Stimulated activated CD4-positive, alpha-beta T cell treated with anti-CD3 and anti-CD28 coated beads, TNF-alpha, amount 100 ng/mL, for 1 hour (primary cell): ENCODE measurements at places on chromosomes 1 and 21.
A peak's percentile ranks its signal among the peaks of the same experiment; 100 is the strongest.

- DNase-seq: no peak
Measured at GRCh38 chr1:202615501-202616354, 94.5 kb downstream of the SYT2 start.

DNA sequence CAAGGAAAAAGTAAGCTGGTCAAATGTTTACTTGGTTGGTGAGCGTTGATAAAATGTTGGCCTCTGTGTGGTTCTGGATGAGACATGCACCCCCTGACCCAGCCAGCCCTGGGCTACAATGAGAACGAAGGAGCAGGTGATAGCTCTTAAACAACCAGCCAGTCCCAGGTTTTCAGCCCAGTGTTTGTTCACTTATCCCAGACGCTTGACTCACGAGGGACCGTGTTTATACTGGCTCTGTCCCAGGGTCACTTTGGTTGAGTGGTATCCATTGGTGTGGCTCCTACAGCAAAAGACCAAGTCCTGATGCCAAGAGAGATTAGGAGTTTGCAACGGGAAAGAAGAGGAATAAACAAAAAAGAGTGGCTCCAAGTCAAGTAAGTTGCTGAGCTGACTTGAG is 86.9 kb downstream of the KCNJ15 start:
- DNase-seq: no peak

- DNase-seq: no peak
Measured at GRCh38 chr1:172497230-172497629, 35.7 kb upstream of the SUCO start.

- DNase-seq: no peak
Measured at GRCh38 chr21:45027241-45028196, 46.9 kb upstream of the ADARB1 start.

DNA sequence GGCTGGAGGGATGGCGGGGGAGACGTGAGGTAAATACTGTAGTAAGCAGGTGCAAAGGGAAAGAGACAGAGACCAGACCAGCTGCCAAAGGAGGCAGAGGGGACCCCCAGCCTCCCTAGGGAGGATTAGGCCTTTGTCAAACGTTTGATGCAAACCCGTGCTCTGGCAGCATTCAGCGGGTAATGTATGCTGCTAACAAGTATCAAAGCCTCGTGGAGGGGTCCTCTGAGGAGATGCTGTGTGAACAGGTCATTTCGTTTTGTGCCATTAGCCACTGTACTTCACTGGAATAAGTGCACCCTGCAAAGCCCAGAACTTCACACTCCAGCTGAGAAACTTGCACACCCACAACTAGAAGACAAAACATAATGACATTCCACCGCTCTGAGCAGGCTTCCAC is 644.5 kb downstream of the NPHP4 start:
- DNase-seq: no peak

GRCh38 chr1:180168786-180169639 is 14.3 kb downstream of the QSOX1 start:
- DNase-seq: no peak

DNA sequence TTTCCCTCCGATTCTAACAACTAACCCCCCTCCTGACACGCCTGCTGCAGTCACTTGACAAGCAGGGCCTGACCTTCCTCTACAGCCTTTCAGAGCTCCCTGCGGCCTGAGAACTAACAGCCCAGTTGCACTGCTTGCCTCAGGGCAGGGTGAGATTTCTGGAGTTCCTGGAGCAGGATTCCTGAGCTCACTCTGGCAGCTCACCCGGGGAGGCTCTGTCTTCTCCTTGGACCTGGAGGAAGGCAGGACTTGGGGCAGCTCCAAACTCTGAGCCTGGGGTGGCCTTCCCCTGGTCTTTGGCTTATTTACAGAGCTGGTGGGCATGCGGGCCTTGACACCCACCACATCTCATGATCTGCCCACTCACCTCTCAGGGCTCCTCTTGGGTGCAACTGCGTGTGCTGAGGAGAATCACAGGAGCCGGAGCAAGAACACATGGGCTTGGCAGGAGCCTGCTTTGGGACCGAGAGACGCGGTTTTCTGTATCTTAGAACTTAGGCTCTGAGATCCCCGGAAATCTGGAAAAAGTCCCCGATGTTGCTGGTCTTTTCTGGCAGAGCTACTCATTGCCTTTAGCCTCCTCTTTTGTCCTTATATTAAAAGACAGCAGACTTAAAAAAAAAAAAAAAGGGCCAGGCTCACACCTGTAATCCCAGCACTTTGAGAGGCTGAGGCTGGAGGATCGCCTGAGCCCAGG is 13.1 kb upstream of the SLC25A34 start:
- DNase-seq: no peak

GRCh38 chr1:184482136-184482535 is 95.3 kb downstream of the C1orf21 start:
- no peak for DNase-seq

DNA sequence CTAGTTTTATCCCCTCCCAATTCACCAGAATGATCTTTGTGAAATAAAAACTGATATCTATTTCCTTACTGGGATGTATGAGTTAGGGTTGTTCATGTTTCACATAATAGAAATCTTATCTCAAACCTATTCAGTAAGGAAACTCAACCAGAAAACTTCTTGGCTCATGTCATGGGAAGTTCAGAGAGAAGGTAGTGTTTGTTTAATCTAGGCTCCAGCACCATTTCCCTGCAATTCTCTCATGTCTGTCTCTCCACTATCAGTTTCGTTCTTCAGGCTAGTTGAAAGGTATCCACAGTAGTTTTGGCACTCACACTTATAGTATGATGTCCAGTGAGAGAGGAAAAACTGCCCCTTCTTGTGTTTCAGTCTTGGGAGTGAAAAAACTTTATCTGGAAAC is 34.6 kb upstream of the UHMK1 start:
- no peak for DNase-seq

GRCh38 chr1:9505143-9505542 is 34.1 kb upstream of the SLC25A33 start:
- no peak for DNase-seq

GRCh38 chr1:203985044-203985443 is 87.9 kb upstream of the SOX13 start:
- DNase-seq: no peak

DNA sequence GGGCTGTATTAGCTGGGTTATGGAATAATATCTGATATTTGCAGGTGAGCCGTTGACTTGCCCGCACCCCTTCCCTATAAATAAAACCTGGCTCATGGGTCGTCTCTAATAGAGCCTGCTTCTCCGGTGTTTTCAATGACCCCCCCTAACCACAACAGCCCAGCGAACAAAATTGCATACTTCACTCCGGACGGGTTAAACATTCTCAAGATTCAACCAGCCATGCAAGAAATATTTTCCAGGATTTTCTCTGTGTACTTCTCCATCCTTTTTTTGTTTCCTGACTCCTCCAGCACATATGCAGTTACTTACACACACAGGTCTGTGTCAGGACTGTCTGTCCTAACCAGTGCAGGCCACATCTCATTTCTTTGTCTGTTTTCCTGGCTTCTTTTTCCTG is 267.7 kb downstream of the ZNF648 start:
- DNase-seq: no peak

DNA sequence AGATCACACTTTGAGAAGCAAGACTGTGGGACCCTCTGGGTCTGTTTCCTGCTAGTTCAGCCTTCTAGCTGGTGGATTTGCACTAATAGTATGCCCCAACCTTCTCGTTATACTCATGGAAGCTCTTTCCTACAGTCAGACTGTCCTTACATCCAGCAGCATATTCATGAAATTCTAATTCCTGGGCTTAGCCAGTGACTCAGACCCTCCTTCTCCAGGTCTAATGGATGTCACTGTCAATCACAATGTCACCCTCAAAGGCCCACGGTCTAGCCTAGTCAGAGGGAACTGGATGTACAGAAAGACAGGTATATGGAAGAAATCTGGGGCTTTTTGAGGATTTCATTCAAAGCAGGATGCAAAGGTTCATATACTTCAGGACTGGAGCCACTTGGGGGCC is 72.4 kb downstream of the KCNJ15 start:
- DNase-seq: no peak

DNA sequence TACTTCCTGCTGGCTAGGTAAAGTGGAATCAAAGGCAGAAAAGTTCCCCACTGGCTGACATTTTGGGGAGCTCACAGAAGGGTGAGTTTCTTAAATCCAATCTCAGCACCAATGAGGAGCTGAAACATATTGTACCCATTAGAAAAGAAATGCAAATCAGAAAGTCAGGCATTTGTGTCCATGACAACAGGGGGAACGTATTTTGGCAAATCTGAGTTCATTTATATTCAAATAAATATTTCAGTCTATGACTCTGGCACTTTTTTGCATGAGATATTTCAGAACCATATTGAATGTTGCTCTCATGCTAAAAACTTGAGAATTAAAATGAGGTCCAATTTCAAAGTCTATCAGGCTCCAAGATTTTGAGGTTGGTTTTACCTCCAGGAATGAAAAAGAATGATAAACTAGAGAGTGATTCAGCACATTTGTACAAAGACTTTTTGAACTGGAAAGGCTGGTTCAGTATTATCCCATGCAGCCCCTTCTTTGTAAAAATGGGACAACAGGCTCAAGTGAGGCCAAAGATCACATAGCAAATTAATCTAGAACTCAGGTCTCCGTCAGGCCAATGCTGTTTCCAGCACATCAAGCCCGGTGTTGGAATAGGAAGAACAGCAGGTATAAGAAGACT is 202.2 kb downstream of the RRAGC start:
- DNase-seq: no peak

- DNase-seq: peak; percentile 25
Measured at GRCh38 chr1:225882694-225883615, 775 bp upstream of the TMEM63A start.

- no peak for DNase-seq
Measured at GRCh38 chr1:179818260-179818659, 59.3 kb downstream of the TOR1AIP2 start.

GRCh38 chr1:209008586-209008985 is 574.9 kb upstream of the CAMK1G start:
- no peak for DNase-seq

GRCh38 chr21:42162831-42163510 is 56.0 kb upstream of the ABCG1 start:
- no peak for DNase-seq

DNA sequence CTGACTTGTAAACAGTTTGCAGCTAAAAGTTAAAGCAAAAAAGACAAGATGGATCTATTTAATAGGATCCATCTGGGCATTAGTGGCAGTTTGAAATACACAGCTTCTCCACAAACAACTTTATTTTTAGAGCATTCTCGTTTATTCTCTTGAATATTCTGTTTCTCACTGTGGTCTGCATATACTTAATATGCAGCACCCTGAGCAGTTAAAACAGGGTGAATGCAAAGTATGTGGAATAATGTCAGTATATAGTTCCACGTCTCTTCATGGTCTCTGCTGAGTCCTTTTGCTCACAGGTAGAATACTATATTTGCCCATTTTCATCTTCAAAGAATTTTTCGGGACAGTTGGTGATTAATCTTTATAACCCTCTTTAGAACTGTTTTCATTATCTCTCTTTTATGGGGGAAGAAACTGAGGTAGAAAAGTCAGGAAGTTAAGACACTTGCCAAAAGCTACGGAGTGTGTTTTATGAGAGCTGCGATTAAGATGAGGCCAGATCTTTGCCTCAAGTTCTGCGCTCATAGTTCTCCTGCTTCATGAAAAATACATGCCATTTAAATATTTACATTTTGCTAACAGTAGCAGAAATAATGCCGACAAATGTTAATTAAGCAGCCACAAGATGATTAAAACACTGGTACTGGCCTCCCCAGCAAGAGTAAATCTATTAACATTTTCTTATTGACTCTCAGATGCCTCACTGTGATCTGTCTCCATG is 115.6 kb downstream of the PTBP2 start:
- DNase-seq: no peak

- no peak for DNase-seq
Measured at GRCh38 chr1:16249596-16250241, 12.7 kb upstream of the CPLANE2 start.

DNA sequence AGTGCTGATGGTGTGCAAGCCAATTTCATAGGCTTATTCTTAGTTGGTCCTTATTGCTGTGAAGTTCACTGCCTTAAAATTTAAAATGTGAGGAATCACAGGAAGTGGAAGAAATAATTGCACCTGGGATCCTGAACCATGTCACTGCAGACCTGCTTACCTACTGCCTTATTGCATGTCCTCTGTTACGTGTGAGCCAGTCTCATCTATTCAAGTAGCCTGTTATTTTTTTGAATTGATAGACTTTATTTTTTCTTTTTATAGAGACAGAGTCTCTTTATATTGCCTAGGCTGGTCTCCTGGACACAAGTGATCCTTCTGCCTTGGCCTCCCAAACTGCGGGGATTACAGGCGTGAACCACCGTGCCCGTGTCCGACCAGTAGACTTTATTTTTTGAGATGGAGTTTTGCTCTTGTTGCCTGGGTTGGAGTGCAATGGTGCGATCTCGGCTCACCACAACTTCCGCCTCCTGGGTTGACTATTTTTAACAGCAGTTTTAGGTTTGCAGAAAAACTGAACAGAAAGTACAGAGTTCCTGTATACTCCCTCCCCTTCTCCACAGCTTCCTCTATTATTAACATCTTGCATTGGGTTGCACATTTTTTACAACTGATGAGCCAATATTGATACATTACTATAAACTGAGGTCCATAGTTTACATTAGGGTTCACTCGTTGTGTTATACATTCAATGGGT is 14.0 kb upstream of the DISC1 start:
- DNase-seq: no peak

- no peak for DNase-seq
Measured at GRCh38 chr1:39995973-39996393, 41.0 kb downstream of the MFSD2A start.

DNA sequence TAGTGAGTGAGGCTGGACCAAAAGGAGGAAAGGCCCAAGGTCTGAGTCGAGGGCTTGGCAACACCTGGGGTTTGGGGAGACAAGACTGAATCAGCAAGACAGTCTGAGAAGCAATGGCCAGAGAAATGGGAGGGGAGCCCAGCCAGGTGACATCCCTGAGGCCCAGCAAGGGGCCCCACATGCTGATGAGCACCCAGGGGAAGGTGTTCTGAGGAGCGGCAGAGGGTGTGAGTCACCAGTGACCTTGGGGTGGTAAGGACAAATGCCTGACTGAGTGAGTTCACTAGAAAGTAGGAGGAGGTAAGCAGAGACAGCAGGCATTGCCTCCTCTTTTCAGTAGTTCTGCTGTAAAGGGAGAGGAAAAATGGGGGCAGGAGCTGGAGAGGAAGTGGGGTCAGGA is 192.4 kb upstream of the GALNT2 start:
- no peak for DNase-seq

GRCh38 chr1:155130272-155131006 is 2.8 kb downstream of the EFNA1 start:
- no peak for DNase-seq

DNA sequence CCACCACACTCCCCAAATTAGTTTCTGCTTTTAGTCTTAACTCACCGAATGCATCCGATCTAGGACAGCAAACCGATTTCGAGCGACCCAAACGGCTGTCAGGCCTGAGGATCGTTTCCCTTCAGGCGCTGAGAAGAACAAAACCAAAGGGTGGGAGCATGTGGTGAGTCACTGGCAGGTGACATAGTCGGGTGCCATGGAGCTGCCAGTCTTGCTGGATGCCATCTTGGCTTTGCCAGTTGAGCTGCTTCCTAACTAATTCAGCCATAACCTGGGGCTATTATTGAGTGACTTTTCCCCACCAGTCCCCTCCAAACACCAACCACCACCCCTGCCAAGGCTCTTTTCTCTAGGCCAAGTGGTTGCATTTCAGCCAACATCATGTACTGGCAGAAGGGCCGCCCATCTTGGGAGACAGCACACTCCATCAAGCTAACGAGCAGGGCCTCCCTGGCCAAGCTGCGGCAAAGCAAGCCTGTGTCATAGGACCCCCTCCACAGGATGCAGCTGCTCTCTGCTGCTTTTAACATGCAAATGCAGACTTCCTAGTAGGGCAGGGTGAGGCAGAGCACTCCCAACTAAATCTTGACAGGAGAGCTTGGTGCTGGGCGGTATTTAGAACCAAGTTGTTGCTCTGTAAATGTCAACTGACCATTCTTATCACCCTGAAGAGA is 22.3 kb upstream of the PEX19 start:
- no peak for DNase-seq
